Fibroblast of skin of right biceps (primary cell): ENCODE measurements at places on chromosomes 5 and 9.

DNA sequence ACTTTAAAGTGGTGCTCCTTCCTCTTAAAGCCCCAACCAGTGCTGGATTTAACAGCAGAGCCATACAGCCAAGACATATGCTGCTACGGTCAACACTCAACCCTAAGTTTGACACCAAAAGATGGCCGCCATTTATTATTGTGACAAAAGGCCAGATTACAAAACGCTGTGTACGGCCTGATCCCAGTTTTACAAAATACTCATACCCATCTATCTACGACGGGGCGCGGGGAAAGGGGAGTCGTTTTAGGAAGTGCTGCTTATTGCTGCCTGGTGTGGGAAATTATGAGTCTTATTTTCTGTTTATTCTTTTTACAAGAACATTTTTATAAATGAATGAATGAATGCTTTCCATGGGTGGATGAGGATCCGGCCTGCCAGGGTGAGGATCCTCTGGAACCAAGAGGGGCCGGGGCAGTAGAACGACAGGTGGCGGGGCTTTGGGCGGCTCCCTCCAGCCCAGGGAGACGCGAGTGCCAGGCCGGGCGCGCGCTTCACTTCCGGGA lies 457 bp upstream of the IDNK start:
- no peak for DNase-seq

GRCh38 chr5:1291611-1292080 lies 3.2 kb downstream of the TERT start:
- no peak for DNase-seq

- DNase-seq, result no peak
Measured at GRCh38 chr9:34591917-34592866, 2.7 kb upstream of the CNTFR start.

DNA sequence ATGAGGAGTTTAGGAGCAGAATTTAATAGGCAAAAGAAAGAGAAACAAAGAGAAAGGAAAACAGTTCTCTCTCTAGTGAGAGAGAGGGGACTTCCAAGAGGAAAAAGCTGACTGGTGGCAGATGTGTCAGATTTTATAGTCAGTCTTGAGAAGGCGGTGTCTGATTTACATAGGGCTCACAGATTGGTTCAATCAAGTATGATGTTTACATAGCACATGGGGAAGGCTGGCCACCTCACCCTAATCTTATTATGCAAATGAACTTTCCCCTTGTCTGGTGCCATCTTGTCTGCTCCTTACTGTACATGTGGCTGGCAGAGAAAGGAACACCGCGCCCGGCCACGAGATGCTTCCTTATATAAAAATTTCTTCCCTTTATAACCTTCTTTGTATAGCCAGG lies 24.7 kb downstream of the UNC13B start:
- DNase-seq, result no peak

DNA sequence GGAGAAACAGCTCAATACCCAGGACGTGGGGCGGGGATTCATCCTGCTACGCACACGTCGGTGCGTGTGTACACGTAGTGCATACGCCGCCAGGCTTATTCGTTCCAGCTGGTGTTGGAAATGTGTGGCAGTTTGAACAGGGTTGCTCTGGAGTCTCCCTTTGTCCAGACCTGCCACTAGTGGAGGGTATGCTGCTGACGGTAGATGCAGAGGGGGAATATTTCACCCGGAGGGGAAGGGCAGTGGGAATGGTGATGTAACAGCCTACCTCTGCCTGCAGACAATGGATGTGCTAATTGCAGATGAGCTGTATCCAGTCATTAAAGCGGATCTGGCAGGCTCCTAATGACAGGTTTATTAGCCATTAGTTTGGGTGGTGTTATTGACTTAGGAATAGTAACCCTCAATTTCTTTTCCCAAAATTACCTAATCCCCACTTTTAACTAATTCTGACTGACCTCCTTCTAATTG lies 142.7 kb downstream of the PAX5 start:
- no peak for DNase-seq

- DNase-seq, result no peak
Measured at GRCh38 chr5:148388696-148389095, 4.9 kb downstream of the FBXO38 start.

DNA sequence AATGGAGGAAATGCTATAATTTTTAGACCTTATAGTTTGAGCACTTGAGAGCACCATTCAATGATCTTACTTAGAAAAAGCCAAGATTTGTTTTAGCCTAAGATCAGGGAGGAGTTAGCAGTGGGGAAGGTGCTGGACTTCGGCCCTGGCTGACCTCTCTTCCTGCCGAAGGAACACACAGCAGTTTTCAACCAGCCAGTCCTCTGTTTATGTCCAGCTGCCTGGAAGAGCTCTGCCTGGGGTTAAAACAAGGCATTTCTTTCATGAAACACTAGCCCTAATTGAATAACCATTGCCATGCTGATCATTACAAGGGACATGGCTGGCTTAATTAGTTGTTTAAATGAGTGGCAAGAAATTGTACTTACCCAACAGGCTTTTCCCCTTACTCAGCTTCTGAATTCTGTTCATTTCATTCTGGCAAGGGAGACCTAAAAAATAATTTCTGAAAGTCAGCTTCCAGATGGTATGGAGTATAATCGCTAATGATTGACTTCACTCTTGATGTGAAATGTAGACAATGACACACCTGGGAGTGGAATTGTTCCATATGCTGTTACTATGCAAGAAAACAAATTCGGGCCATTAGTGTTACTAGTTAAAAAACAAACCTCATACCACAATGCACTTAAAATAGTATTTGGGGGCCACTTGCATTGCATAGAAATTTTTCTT lies 514.2 kb downstream of the SPOCK1 start:
- no peak for DNase-seq

DNA sequence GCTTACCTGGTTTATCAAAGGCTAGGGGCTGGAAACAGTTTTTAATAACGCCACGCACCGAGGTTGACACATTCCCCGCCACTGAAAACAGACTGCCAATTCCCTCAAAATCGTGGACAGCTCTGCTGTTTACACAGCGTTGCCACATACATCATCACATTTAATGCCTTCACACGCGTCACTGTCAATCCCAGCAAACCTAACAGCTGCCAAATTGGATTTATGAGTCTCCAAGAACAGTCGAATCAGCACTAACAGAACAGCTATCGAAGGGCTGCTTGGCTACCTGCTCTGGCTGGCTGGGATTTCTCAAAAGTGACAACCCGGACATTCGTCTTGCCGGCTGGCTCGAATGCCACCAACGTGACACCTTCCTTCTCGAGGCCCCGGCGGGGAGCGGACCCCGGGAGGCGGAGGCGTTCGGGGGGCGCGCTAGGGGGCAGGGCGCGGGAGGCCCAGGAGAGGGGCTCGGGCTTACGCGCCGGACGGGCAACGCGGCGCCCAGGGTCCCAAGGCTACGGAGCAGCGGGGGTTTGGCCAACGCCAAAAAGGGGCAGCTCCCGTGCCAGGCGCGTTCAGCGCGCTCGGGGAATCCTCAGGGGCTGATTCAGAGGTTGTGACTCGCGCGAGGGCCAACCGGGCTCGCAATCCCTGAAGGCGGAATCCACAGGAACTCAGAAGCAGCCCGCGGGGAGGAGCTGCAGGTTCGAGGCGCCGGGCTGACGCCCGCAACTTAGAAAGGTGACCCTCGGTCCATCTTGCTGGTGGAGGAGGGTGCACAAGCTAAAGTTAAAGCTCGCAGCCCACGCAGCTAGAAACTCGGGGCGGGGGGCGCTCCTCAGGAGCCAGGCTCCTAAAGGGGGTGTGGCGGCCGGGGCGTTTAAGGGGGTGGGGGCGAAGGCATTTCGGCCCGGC lies 1.2 kb downstream of the CDC14B start:
- DNase-seq, result peak; percentile 47

GRCh38 chr5:74539986-74540385 lies 100.5 kb downstream of the ENC1 start:
- DNase-seq, result no peak

GRCh38 chr5:158462349-158463114 lies 603.6 kb upstream of the CLINT1 start:
- DNase-seq, result no peak

DNA sequence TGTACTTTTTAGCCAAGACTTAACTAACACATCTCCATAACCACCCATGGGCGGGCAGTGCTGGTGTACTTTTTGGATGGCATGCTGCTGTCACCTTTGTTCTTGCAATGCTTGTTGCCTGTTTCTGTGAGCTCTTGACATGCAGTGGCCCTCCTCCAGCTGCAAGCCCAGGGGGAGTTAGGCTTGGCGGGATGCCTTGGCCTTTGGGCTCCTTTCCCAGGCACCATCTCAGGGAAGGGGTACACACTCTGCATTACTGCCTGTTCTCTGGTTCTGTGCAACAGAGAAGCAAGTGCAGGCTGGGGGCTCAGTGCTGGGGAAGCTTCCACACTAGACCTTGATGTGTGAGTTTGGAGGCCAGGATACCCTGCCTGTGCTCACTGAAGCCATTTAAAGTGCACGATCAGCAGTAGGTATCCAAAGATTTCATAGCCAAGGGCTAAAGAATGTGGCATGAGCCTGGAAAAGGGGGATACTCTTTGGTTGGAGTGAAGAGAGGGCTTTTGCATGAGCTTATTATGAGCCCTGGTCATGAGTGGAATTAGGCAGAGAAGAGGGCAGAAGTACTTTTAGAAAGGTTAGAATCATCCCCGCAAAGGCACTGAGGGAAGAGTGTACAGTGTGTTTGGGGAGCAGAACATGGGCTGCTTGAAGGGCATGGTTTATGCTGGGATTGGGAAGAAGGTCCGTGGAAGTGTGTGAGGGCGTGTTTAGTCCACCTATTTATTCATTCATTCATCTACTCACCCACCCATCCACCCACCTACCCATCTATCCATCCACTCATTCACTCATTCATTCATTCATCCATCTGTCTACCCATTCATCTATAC lies 22.5 kb downstream of the PSAT1 start:
- DNase-seq, result no peak

DNA sequence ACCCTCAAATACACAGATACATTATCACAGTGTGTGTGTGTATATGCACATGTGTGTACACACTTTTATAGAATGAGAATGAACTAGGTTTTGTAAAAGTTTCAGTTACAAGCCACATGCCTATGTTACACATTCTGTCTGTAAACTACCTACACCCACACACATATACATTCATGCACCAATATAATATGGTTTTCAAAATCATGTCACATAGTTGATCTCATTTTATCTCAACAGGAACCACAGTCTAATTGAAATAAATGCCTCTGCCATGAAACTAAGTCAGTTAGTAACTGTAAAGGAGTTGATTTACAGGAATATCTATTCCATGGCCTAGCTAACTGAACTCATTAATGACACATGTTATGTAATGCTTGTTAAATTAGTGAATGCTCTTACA lies 646.6 kb downstream of the PDE4D start:
- DNase-seq, result no peak

DNA sequence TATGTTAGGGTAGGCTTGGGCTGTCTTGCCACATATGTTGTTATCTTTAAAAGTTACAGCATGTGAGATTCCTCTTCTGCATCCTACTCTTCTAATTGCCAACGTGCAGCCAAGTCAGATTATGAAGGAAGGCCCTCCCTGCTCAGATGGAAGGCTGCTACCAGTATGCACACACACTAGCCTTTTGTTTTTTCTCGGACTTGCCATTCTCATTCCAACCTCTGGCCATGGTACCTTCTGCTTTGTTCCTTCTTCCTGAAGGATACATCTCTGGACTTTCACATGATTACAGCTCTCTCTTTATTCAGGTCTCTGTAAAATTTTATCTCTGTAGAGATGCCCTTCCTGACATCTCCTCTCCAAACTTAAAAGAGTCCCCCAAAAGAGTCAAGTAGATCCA lies 12.8 kb upstream of the OTP start:
- no peak for DNase-seq

- no peak for DNase-seq
Measured at GRCh38 chr9:107472581-107473340, 16.8 kb downstream of the KLF4 start.

- DNase-seq, result no peak
Measured at GRCh38 chr9:134386951-134387831, 60.9 kb downstream of the RXRA start.

GRCh38 chr5:1107167-1108022 lies 4.5 kb downstream of the SLC12A7 start:
- DNase-seq, result no peak

GRCh38 chr5:168579488-168580226 lies 489 bp upstream of the PANK3 start:
- peak; percentile 99 for DNase-seq

DNA sequence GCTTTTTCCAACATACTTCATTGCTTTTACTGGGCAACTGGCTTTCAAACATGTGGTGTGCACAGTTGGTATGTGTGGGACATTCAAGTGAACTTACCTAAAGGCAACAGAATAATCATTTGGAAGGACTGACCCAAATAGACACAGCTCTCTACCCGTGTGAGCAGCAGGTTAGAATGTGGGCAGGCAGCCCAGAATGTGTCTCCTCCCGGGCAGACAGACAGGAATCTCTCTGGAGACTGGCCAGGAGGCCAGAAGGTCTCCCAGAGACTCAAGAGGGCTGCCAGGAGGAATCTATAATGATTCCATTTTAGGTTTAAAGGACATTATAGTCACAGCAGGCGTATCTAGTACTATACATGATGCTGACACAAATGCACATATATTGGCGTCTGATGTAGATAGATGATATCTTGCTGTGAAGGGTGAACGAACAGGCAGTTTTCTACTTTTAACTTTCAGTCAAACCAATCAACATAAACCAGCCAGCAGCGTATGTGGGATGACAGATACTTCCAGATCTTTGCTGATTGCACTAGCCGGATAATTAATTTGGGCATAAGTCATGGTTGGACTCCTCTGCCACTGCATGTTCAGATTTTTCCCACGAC lies 297.4 kb upstream of the ZNF608 start:
- peak; percentile 91 for DNase-seq

- DNase-seq, result no peak
Measured at GRCh38 chr5:106755789-106756188, 914.9 kb downstream of the EFNA5 start.

DNA sequence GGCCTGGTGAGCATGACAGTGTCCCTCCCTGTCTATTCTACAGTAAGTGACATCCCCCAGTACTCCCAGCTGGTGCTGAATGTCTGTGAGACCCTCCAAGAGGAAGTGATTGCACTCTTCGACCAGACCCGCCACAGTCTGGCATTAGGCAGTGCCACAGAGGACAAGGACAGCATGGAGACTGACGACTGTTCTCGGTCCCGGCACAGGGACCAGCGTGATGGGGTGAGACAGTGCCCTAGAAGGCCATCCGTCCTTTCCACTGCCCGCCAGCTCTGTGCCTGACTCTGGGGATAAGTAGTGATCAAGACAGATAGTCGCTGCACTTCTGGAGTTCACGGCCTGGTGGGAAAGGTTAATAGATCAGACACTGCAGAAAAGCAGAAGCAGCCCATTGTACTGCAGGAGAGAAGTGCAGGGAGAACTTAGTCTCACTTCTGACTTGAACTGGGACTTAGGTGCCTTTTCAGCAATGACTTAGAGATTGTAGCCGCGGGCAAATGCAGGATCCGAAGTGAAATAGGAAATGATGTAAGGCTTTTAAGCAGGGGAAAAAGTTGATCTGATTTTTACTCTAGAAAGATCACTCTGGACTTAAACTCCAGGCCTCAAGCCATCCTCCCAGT lies 28.4 kb downstream of the SH3GLB2 start:
- no peak for DNase-seq

- no peak for DNase-seq
Measured at GRCh38 chr9:16689351-16689938, 181.0 kb downstream of the BNC2 start.

GRCh38 chr9:127803507-127804352 lies 1.0 kb downstream of the FPGS start:
- peak; percentile 25 for DNase-seq
